ENCODE measurements at places on chromosomes 5 and 9.

GRCh38 chr5:109574985-109575384 lies 114.7 kb upstream of the MAN2A1 start:
- no peak for DNase-seq

DNA sequence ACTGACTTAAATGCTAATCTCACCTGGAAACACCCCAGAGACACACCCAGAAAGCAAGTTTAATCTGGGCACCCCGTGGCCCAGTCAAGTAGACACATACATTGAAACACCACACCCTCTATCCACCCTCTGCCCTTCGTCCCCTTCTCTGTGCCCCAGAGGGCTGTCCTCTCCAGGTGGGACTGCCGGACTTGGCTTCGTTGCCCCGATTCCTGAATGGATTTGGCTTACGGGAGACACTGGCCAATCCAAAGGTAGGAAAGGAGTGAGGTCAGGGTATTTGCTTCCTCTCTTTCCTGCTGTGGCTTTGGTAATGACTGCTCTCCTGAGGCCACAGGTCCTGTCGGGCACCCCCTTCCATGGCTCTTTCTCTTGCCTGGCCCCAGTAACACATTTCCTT lies 25.2 kb upstream of the COL27A1 start:
- DNase-seq: no peak

DNA sequence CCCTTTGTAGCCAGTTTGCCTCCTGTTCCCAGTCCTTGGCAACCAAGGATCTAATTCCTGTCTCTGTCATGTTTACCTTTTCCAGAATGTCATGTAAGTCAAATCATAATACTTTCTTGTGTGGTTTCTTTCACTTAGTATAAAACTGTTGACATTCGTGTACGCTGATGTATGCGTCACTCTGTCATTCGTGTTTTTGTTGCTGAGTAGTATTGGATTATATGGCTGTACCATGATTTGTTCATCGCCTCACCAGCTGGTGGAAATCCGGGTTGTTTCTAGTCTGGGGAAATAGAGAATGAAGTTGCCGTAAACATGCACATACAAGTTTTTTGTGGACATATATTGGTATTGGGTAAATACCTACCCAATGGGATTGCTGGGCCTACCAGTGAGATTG lies 97.4 kb downstream of the ANGPTL2 start:
- no peak for DNase-seq

GRCh38 chr9:77872863-77873262 lies 158.7 kb downstream of the GNAQ start:
- no peak for DNase-seq

DNA sequence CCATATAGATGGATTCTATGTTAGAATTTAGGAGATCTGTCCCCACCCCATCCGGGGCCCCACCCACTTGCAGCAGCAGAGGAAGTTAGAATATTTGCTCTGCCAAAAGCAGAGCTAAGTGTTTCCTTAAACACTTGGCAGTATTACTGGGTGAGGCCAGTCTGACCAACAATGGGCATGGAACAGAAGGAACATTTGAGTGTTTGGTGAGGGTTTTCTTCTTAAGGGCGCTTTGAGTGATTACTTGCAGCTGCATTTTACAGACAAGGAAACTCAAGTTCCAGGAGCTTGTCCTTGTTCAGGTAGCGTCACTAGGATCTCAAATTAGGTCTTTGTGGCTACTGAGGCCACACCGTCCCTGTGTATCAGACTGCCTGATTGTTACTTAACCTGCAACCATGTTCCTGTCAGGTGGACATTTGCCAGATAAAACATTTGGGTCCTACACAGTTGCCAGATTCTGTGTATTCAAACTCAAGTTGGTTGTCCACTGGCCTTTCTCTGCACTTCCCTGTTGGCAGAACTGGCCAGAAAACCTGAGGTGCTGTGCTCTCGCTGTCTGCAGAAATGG lies 59.3 kb downstream of the SLC46A2 start:
- DNase-seq: no peak

- no peak for DNase-seq
Measured at GRCh38 chr9:131543141-131543540, 2.2 kb upstream of the PRRT1B start.

GRCh38 chr5:133235696-133236426 lies 184.0 kb downstream of the HSPA4 start:
- no peak for DNase-seq

- no peak for DNase-seq
Measured at GRCh38 chr5:117776977-117777376, 1202.4 kb upstream of the SEMA6A start.

GRCh38 chr5:143471666-143472464 lies 68.4 kb upstream of the NR3C1 start:
- no peak for DNase-seq

DNA sequence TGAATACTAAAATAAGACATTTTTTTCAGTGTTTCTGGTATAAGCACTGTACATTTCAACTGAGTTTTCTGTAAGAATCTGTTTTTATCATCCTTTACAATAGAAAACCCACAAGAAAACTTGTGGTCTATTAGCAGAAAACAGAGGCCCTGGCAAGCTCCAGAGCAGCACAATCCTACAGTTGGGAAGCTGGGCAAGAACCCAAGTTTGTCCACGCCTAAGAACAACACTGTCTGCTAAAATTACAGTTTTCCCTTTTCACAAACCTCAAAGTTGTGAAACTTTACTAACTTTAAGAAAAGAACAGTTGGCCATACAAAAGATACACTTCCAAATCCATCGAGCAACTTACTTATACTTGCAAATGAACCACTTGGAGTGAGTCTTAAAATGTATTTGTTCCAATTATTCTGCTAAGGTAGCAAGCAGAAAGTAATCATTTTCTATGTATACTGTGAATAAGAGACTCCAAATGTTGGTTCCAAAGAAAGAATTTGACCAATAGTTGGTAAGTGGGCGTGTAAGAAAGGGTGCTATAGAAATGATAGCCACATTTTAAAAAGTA lies 982.0 kb upstream of the ARRDC3 start:
- DNase-seq: no peak

DNA sequence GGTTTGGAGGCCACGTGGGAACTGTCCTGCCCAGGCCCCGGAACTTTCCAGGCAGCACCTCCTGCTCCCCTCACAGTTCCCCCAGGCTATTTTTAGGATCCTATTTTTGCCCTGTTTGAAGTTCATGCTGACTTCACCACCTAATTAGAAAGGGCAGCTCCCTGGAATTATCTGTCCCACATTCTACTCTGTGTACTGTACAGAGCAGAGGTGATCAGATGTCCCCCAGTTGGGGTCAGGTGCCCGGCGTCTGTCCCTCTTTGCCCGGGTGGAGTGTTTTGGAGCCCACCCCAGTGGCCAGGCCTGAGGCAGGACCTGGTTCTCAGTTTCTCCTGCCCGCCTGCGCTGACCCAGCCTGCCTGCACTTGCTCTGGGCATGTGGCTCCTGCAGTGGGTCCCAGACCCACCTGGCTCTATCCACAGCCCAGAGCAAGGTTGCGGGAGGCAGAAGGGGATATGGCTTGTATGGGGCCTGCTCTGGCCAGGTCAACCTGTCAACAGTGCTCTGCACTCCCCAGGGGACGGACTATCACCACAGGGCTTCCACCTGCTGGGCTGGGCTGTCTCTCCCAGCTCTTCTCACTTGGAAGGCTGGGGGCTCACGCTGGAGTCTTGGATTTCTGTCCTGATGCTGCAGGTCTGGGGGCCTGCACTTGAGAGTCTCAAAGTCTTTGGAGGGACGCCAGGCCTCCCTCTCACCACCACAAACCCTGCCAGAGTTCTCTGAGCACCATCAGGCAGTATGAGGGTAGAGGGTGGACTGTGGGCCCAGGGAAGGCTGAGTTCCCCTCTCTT lies 268.3 kb downstream of the GADD45G start:
- DNase-seq: no peak

DNA sequence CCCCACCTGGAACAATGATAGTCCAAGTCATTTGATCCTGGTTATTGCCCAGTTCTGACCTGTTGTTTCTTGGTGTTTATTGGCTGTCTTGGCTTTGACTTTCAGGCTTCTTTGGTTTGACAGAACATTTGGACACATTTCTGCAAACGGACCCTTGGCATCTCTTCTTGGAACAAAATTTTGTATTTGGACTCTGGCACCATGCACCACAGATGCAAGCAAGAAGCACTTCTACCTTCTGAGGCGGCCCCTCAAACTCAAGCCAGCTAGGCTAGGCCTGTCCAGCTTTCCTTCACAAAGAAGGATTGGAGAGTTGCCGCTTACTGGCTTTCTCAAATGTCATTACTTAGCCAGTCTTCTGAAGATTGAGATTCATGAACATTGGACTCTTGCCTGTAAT lies 23.1 kb upstream of the FGF10 start:
- DNase-seq: no peak

GRCh38 chr9:83625178-83625577 lies 2.2 kb downstream of the IDNK start:
- DNase-seq: no peak

Data from stimulated activated CD4-positive, alpha-beta T cell treated with anti-CD3 and anti-CD28 coated beads, TNF-alpha, amount 100 ng/mL, for 4 hours (primary cell).